ENCODE measurements at places on chromosomes 5 and 9. TPM values are rescaled to one million over a fixed set of nuclear protein-coding genes. Genes with fewer than 3 reads are reported as not detected.

The CAVIN4 gene
- total RNA-seq: 2.7 TPM

The TXNDC15 gene
- total RNA-seq: 47.8 TPM

The NSG2 gene
- 11.3 TPM for total RNA-seq

The ERAP2 gene
- total RNA-seq: 4.4 TPM

DNA sequence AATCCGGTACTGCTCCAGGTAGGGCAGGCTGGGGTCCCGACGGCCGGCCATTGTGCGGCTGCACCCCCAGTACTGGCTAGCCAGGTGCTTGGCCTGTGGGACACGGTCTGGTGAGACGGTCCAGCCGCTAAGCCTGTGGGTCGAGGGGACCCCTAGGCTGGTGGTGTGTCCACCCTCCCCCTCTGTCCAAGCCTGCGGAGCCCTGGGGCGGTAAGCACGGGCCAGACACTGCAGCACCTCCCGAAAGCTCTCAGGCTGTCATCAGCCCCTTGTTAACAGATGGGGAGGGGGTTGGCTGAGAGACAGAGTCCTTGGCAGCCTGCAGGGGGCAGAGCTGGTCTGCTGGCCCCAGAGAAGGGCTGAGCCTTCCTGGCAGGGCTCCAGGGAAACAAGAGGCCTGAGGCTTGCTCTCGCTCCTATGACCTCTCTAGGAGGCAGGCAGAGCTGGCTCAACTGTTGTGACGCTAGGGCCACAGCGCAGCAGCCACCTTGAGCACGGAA is 11.8 kb upstream of the MRNIP start:
- peaks cover 4% of the 10 kb centered on the region for H3K4me1 ChIP-seq
- no peak overlapping the region for H3K27ac ChIP-seq
- H3K36me3 ChIP-seq: no peaks in the 10 kb centered on the region
- H3K4me3 ChIP-seq: no peak overlapping the region

GRCh38 chr9:137918331-137919094 is 40.9 kb downstream of the CACNA1B start:
- H3K27me3 ChIP-seq: no peaks in the 10 kb centered on the region
- no peak overlapping the region for H3K4me3 ChIP-seq
- H3K36me3 ChIP-seq: no peaks in the 10 kb centered on the region
- no peaks in the 10 kb centered on the region for H3K4me1 ChIP-seq
- peak; percentile 34 for DNase-seq
- no peak overlapping the region for H3K27ac ChIP-seq

DNA sequence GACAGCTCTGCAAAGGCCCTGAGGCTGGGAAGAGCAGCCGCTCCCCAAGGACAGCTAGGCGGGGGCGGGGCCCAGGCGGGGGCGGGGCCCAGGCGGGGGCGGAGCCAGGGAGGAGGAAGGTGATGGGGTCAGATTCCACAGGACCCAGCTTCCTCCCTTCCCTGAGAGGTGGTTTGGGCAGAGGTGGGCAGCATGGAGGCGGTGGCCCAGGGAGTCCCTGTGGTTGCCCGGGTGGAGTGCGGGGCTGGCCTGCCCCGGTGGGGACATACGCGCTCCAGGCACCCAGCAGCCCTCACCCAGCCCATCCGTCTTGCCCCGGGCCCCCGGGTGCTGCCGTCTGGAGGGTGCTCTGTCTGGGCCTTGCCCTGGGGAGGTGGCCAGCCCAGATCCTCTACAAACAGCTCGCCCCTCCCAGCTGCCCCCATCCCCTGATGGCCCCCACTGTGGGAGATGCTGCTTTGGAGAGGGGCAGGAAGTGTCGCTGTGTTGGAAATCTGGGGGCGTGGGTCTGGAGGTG is 11.0 kb upstream of the RNU6ATAC start:
- no peaks in the 10 kb centered on the region for H3K36me3 ChIP-seq
- H3K27me3 ChIP-seq: no peaks in the 10 kb centered on the region
- H3K4me1 ChIP-seq: peaks cover 37% of the 10 kb centered on the region
- H3K4me3 ChIP-seq: no peak overlapping the region
- DNase-seq: no peak

DNA sequence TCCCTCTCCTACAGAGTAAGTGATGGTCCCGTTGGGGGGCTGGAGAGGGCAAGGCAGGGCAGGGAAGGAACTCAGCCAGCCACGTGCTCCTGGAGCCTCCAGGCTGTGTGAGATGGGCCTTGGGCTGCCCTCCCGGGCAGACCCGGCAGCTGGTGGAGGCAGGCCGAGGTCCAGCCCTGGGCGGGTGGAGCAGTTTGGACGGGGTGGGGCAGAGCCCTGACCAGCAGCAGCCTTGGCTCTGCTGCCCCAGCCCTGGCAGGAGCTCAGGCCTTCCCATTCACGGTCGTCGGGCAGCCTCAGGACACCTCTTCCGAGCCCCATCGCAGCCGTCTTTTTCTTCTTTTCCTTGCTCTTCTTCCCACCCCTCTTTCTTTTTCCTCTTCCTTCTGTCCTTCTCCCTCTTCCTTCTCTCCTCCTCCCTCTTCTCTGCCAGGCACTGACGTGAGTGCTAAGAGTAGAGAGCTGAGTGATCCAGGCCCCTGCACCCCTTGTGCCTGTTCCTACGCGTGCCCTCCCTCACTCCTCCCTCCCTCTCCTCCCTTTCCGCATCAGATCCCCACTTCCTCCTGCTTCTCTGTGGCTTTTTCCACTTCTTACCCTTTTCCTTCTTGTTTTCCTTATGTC is 42.8 kb downstream of the AMBP start:
- no peak overlapping the region for H3K4me3 ChIP-seq
- DNase-seq: no peak
- no peaks in the 10 kb centered on the region for H3K36me3 ChIP-seq
- H3K27me3 ChIP-seq: no peaks in the 10 kb centered on the region
- H3K27ac ChIP-seq: no peak overlapping the region

- peaks cover 5% of the 10 kb centered on the region for H3K4me1 ChIP-seq
- H3K4me3 ChIP-seq: peak within 1 kb of the TSS; percentile 41
- no peaks in the 10 kb centered on the region for H3K36me3 ChIP-seq
- no peaks in the 10 kb centered on the region for H3K27me3 ChIP-seq
- DNase-seq: peak; percentile 76
- no peak within 1 kb of the TSS for H3K27ac ChIP-seq
Observed at GRCh38 chr5:178590141-178590923, at the start of gene COL23A1. TSS of gene COL23A1 (minus strand) at chr5:178590393.

GRCh38 chr9:30630459-30630858 is 1754.0 kb upstream of the ACO1 start:
- H3K36me3 ChIP-seq: no peaks in the 10 kb centered on the region
- H3K4me1 ChIP-seq: no peaks in the 10 kb centered on the region
- H3K27ac ChIP-seq: no peak overlapping the region
- no peak for DNase-seq
- H3K4me3 ChIP-seq: no peak overlapping the region
- H3K27me3 ChIP-seq: no peaks in the 10 kb centered on the region

GRCh38 chr5:87877495-87877894 is 391.1 kb downstream of the TMEM161B start:
- H3K4me1 ChIP-seq: no peaks in the 10 kb centered on the region
- no peak overlapping the region for H3K4me3 ChIP-seq
- H3K36me3 ChIP-seq: no peaks in the 10 kb centered on the region
- H3K27ac ChIP-seq: no peak overlapping the region

DNA sequence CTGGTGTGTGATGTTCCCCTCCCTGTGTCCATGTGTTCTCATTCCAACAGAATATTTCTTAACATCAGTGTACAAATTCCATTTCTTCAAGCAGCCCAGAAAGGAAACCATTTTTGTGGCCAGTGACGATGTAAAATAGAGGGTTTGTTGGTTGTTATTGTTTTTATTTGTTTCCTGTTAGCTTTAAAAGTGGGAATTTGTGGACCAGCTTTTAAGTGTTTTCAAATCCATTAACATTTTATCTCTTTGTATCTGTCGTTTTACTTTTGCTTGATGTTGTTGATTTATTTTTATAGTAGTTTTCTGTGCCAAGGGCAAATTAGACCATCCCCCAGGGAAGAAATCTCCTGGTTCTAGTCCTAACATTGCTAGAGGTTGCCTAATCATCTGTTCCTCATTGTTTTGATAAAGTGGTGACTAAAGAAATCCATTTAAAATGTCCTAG is 100.0 kb downstream of the GDNF start:
- H3K27ac ChIP-seq: no peak overlapping the region
- H3K36me3 ChIP-seq: no peaks in the 10 kb centered on the region
- no peaks in the 10 kb centered on the region for H3K27me3 ChIP-seq
- H3K4me3 ChIP-seq: no peak overlapping the region
- no peak for DNase-seq
- peaks cover 3% of the 10 kb centered on the region for H3K4me1 ChIP-seq

DNA sequence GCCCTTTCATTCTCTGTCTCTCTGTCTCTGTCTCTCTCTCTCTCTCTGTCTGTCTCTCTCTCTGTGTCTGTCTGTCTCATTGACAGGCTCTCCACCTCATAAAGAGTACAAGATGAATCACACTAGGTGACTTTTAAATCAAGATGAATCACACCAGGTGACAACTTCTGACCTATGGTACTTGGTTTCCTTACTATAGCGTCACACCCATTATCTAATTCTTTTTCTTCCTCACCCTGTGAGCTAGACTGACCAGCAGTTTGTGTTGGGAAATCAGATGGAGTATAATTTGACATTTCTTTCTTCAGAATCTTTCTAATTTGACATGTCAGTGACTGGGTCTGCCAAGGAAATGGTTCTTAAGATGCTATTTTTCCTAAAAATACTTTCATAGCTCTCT is 232.9 kb downstream of the ARRDC3 start:
- H3K36me3 ChIP-seq: no peaks in the 10 kb centered on the region
- H3K27me3 ChIP-seq: no peaks in the 10 kb centered on the region
- H3K27ac ChIP-seq: no peak overlapping the region
- H3K4me1 ChIP-seq: peaks cover 6% of the 10 kb centered on the region
- H3K4me3 ChIP-seq: no peak overlapping the region
- DNase-seq: no peak

DNA sequence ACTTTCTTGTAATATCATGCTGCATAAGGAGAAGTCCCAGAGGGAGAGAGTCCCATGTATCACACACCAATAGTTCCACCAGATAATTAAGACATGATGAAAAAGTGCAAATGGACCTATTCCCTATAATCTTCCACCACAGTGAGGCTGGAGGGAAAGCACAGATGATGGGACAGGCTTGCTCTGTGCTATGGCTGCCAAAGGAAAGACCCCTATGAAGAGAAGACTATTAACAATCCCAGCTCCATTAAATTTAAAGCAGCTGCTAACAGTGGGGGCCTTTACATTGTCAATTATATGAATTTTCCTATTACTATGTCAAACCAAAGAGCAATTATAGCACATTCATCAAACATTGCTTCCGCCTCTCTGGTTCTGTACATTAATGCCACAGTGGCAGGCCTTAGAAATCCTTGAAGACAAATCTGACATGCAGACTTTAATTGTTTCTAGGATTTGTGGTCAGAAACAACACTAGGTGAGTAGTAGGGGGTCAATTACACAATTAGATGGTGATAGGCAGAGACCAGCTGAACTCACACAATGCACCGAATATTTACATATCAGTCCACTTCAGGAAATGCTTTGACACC is 551.3 kb downstream of the TLE1 start:
- H3K4me3 ChIP-seq: no peak overlapping the region
- DNase-seq: no peak
- H3K36me3 ChIP-seq: no peaks in the 10 kb centered on the region
- no peak overlapping the region for H3K27ac ChIP-seq

- H3K4me1 ChIP-seq: peaks cover 35% of the 10 kb centered on the region
- H3K27me3 ChIP-seq: no peaks in the 10 kb centered on the region
- peak overlapping the region; percentile 1 for H3K4me3 ChIP-seq
- no peaks in the 10 kb centered on the region for H3K36me3 ChIP-seq
- no peak overlapping the region for H3K27ac ChIP-seq
Observed at GRCh38 chr9:95670122-95670521, 153.4 kb upstream of the PTCH1 start.

- no peaks in the 10 kb centered on the region for H3K4me1 ChIP-seq
- no peak overlapping the region for H3K27ac ChIP-seq
- no peak for DNase-seq
- H3K36me3 ChIP-seq: no peaks in the 10 kb centered on the region
- no peaks in the 10 kb centered on the region for H3K27me3 ChIP-seq
Observed at GRCh38 chr5:67974471-67974870, 241.1 kb upstream of the PIK3R1 start.

- H3K4me3 ChIP-seq: no peak overlapping the region
- DNase-seq: no peak
- H3K4me1 ChIP-seq: peaks cover 9% of the 10 kb centered on the region
- H3K27me3 ChIP-seq: no peaks in the 10 kb centered on the region
- no peaks in the 10 kb centered on the region for H3K36me3 ChIP-seq
- no peak overlapping the region for H3K27ac ChIP-seq
Observed at GRCh38 chr5:180170106-180170809, 38.8 kb downstream of the RASGEF1C start.

All from testis (tissue), 5 donors.